ENCODE measurements at places on chromosomes 3 and 15. TPM values are rescaled to one million over a fixed set of nuclear protein-coding genes. Genes with fewer than 3 reads are reported as not detected.

Gene GPX1
- 109 TPM for total RNA-seq

Gene IMPG2
- total RNA-seq = 0.78 TPM

DNA sequence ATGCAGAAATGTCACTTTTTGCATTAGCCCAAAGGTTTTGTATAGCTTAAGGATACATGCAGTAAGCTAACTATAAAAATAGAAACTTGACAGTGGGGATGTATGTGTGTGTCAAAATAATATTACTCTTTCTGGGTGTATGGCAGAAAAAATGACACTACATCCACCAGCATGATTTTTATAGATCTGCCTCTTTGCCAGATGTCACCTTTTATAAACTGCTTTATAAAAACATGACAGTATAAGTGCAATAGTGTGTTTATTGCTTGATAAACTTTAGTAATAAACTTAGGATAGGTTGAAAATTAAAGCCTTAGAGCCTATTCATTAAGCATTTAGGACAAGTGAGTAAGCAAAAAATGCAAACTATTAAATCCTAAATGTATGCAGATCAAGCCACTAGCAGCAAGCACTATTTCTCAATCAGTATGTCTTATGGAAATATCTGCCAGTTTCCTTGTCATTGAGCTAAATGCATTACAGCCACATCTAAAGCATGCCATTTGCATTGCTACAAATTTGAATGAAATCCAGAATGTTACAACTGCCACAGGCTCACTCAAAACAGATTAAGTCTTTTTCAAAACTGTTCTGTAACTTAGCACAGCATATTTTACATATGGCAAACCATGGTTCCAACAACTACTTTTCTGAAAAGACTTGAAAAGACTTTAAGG lies 935.0 kb downstream of the FHIT start:
- no peak for DNase-seq

- DNase-seq = peak; percentile 62
Observed at GRCh38 chr3:33152363-33153360, 38.8 kb downstream of the CRTAP start.

GRCh38 chr15:77620297-77620696 lies 12.4 kb downstream of the LINGO1 start:
- DNase-seq = no peak

- no peak for DNase-seq
Observed at GRCh38 chr3:23595851-23596250, 209.9 kb upstream of the UBE2E1 start.

- DNase-seq = no peak
Observed at GRCh38 chr3:128727485-128727884, 1.5 kb downstream of the RAB7A start.

GRCh38 chr15:75578173-75578947 lies 755 bp downstream of the PTPN9 start:
- DNase-seq = peak; percentile 29

GRCh38 chr15:62588938-62589670 lies 424.0 kb upstream of the C2CD4B start:
- no peak for DNase-seq

DNA sequence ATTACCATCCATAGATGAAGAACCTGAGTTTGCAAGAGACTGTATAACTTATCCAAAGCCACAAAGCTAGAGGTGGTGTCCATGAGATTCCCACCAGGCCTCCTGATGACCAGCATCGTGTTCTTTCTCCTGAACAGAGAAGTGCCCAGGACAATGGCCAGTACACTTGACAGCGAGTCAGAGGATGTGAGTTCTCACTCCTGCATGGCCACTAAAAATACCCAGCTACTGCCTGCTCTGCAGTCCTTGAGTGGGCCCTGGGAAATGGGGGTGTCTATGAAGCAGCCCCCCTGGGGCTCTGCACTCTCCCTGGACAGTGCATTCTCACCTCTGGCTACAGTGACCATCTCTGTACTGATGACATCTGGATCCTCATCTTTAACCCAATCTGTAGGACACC lies 201.2 kb downstream of the RPLP1 start:
- DNase-seq = no peak

DNA sequence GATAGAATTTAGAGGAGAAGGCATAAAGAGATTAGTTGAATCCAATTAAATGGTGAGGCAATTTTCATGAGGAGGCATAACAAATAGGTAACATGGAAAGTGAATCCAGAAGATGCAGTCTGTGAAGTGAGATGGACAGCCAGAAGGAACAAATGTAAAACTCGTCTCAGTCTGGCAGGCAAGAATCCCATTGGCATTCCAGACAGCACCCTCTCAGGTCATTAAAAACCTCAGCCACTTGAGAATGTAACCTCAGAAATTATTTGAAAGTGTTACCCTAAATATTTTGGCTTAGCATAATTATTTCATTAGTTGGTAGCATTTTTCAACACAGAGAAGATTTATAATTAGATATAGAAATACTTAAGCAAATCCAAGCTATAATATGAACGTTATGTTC lies 342.3 kb downstream of the LRRC3B start:
- peak; percentile 53 for DNase-seq

GRCh38 chr15:96326328-96327154 lies 4.0 kb upstream of the NR2F2 start:
- peak; percentile 71 for DNase-seq
